ENCODE measurements at places on chromosomes 7 and 10. TPM values are rescaled to one million over a fixed set of nuclear protein-coding genes. Genes with fewer than 3 reads are reported as not detected.

The CD36 gene
- not detected for total RNA-seq

DNA sequence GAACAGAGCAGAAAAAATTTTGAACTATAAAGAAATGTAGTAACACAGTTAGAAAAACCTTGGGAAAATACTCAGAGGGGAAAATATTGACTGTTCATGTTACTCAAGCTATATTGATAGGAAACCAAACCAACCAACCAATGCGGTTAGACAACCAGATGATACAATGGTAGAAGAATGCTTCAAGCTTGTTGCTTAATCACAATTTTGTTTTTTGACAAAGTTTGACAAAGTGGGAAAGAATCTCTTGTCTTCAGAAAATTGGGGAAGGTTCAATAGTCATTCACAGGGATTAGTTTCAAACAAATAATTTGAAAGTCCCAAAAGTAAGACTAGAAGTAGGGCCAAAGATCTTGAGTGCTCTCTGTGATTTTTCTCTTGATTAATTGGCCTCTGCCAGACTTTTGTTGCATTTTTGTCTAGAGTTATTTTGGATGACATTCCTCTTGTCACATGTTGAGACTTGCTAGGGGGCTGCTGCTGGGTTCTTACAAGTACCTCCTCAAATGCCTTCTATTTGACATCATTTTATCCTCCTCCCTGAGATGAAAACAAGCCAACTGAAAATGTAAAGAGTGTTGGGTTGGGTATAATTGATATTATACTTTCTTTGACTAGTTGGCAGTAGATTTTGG lies 233.1 kb upstream of the PHYHIPL start:
- H3K4me1 ChIP-seq: no peaks in the 10 kb centered on the region
- DNase-seq: no peak
- H3K27me3 ChIP-seq: no peaks in the 10 kb centered on the region
- H3K4me3 ChIP-seq: no peak overlapping the region

DNA sequence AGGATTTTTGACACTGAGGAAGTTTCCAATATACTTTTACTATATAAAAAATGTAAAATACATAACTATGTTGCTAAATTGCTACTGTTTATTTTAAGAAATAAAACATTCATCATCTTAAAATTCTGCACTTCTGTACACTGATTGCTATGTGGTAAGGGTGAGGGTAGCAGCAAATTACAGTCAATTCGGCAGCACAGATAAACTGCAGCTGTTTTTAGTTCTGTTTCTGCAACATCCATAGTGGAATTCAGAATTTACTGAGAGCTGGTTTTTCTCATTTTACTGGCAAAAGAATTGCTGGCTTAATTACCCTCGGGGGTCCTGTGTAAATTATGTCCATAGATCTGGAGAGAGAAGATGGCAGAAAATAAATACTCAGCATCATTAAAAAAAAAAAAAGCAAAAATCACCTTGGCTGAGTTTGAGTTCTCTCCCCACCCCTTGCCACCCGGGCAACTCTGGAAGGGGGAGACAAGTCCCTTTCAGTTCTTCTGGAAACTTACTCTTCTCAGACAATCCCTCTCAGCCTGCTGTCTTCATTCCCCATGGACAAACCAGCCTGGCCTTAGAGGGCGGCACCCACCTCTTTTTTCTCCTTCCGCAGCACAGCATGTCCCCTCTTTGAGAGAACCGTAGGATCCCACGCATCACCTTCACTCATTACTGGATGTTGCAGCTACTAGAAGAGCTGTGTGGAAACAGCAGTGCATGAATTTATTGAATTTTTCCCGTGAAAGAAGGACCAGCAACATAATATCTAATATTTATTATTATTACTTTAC lies 501.1 kb upstream of the CELF2 start:
- H3K27ac ChIP-seq: no peak overlapping the region

DNA sequence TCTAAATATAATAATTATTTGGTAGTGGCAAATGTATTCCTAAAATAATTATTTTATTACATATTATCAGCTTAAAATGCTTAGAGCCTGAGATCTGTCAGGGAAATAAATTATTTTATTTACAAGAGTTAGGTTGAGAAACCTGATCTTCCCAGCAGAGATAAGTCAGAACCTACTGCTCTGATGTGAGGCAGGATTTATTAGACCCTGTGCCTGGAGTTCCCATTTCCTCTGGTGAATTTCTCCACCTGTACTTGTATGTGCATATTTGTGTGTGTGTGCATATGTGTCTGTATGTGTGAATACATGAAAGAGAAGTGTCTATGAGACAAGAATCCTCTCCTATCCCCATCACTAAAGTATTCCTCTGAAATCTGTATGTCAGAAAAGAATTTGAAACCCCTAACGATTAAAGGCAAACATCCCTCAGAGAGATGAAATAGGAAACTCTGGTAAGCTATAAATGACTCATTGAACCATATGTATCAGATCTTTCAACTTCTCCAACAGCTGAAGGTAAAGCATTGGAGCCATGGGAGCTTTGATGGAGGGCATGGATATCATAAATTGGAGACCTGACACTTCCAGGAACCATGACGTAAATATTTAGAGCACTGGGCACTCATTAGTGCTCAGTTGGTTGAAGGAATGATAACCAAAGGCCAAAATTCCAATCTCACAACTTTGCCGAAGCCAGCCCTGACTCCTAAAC lies 190.9 kb downstream of the XPNPEP1 start:
- H3K27me3 ChIP-seq: no peaks in the 10 kb centered on the region
- no peaks in the 10 kb centered on the region for H3K36me3 ChIP-seq
- DNase-seq: no peak
- no peak overlapping the region for H3K27ac ChIP-seq
- no peaks in the 10 kb centered on the region for H3K4me1 ChIP-seq

- H3K4me3 ChIP-seq: no peak overlapping the region
- H3K4me1 ChIP-seq: no peaks in the 10 kb centered on the region
- no peak for DNase-seq
- no peak overlapping the region for H3K27ac ChIP-seq
Measured at GRCh38 chr7:129462420-129462819, 28.2 kb downstream of the STRIP2 start.

GRCh38 chr7:158850545-158851102 lies 5.7 kb upstream of the DYNC2I1 start:
- H3K4me1 ChIP-seq: peaks cover 30% of the 10 kb centered on the region
- peaks cover 2% of the 10 kb centered on the region for H3K36me3 ChIP-seq
- DNase-seq: no peak
- H3K4me3 ChIP-seq: no peak overlapping the region
- no peak overlapping the region for H3K27ac ChIP-seq

The ASAH2 gene
- 5.4 TPM for total RNA-seq

The UPK3BL2 gene
- 15.7 TPM for total RNA-seq

The ANKRD61 gene
- total RNA-seq: 0.56 TPM

DNA sequence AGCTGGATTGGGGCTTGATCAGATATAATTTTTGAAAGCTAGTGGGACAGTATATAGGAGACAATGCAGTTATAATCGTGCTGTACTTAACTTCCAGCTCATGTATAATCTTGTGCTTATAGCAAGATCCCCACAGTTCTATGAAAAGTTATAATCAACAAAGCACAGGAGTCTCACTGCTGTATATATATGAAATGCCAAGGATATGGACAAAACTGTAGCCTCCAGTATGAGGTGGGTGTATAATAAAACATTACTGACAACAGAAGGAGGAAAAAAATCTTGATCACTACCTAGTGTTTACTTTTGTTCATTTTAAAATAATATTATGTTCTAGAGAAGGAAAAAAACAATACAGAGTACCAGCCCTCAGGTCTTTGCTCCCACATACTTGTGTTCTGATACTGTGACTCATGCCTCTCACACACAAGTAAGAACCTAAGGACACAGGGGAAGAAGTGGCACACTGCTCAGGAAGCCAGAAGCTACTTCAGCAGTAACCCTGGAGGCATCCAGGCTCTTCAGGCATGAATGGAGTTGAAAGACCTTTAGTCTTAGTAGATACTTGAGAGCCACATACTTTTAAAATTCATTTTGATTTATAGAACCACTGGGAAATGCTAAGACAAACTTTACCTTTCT lies 265.7 kb upstream of the IMMP2L start:
- H3K27me3 ChIP-seq: no peaks in the 10 kb centered on the region
- no peaks in the 10 kb centered on the region for H3K36me3 ChIP-seq
- no peak for DNase-seq
- no peak overlapping the region for H3K4me3 ChIP-seq

The DHTKD1 gene
- 19.9 TPM for total RNA-seq

The FAM131B gene
- total RNA-seq: 0.54 TPM

- H3K4me1 ChIP-seq: no peaks in the 10 kb centered on the region
- no peaks in the 10 kb centered on the region for H3K36me3 ChIP-seq
- no peak for DNase-seq
Measured at GRCh38 chr10:79452174-79452611, 6.8 kb upstream of the ZCCHC24 start.

DNA sequence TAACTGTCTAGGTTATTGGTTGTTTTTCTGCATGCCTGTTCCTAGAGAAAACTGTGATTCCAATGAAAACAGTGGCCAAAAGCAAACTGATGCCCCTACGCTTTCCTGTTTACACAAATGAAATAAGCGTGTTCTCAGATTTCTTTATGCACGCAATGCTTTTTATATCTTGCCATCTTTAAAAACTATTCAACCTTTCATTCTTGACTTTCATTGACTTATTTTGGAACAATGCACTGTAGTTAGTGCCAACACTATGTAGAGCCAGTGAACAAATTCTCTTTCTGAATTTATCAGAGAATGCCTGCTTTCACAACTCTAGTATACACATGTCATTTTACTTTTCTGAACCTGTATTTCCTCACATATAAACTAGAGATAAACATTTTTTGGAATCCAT lies 86.6 kb downstream of the CABCOCO1 start:
- DNase-seq: no peak
- H3K27ac ChIP-seq: no peak overlapping the region
- peaks cover 23% of the 10 kb centered on the region for H3K4me1 ChIP-seq
- H3K27me3 ChIP-seq: no peaks in the 10 kb centered on the region
- H3K36me3 ChIP-seq: no peaks in the 10 kb centered on the region

DNA sequence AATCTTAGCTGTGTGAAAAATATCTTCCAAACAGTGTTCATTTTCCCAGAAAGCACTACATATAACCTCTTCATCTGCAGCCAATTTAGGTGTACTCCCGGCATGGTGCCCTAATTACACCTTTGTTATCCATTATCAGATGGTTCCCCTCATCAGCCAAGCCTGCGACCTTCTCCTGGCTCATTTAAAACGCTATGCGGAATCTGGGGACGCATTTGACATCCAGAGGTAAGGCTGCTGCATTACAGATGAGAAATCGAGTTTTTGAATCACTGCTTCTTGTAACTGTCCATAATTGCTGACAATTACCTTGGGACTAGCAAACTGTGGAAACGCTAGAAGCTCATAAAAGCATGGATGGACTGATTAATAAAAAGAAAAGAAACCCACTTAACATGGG lies 109.5 kb downstream of the PARP12 start:
- H3K36me3 ChIP-seq: no peaks in the 10 kb centered on the region
- H3K27ac ChIP-seq: no peak overlapping the region
- no peak overlapping the region for H3K4me3 ChIP-seq
- H3K4me1 ChIP-seq: no peaks in the 10 kb centered on the region

The SFTPA1 gene
- total RNA-seq: not detected

GRCh38 chr7:135748770-135749169 lies at the start of gene FAM180A:
TSS of gene FAM180A (minus strand) at chr7:135748813. CDS start at chr7:135748580, 233 bp downstream.
- no peak for DNase-seq
- no peak within 1 kb of the TSS for H3K27ac ChIP-seq
- no peaks in the 10 kb centered on the region for H3K36me3 ChIP-seq

GRCh38 chr10:80488539-80489066 lies 34.5 kb downstream of the TSPAN14 start:
- peaks cover 36% of the 10 kb centered on the region for H3K36me3 ChIP-seq

The APBB1IP gene
- total RNA-seq: 43.6 TPM

DNA sequence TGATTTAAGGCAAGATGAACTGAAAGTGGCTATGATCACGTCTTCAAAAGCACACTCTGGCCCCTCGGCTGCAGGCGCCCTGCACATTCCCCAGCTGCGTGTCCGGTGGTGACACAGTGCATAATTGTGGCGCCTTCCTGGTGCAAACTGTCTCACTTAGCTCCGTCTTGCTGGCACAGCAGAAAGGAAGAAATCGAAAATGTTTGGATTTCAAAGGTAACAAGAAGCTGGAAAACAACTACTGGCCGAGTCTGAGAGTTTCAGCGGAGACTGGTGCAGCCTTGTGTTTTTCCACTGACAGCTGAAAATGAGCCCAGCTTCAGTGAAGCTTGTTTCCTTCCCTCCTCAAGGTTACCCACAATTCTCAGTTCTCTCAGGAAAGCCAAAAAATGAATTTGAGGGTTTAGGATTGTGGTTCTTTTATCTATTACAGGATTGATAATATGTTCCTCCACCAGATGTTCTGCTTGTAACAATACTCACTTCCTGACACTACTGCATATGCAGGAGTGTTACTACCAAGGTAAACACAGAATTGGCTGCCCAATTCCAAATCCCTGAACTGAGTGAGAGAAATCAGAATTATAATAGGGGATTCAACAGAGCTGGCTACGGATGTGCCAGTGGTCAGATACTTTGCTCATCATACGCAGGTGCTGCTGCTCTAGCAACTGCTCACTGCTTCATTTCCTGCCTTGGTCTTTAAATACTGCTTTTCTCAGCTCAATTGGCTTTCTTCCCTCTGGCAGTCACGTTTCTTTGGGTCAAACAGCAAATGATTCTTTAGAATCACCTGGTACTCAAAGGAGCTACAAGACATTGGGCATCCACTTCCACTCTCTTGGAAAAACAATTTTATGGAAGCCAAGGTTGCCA lies 63.7 kb downstream of the TRUB1 start:
- peaks cover 6% of the 10 kb centered on the region for H3K27me3 ChIP-seq
- H3K4me1 ChIP-seq: no peaks in the 10 kb centered on the region
- H3K36me3 ChIP-seq: no peaks in the 10 kb centered on the region
- H3K4me3 ChIP-seq: no peak overlapping the region
- DNase-seq: no peak

- H3K27ac ChIP-seq: no peak overlapping the region
- DNase-seq: no peak
- no peaks in the 10 kb centered on the region for H3K27me3 ChIP-seq
- H3K4me1 ChIP-seq: no peaks in the 10 kb centered on the region
- no peak overlapping the region for H3K4me3 ChIP-seq
Measured at GRCh38 chr7:3780016-3780415, 479.0 kb downstream of the SDK1 start.

GRCh38 chr10:36425131-36425797 lies 700.1 kb upstream of the ANKRD30A start:
- H3K4me1 ChIP-seq: no peaks in the 10 kb centered on the region
- no peaks in the 10 kb centered on the region for H3K27me3 ChIP-seq
- DNase-seq: no peak
- no peaks in the 10 kb centered on the region for H3K36me3 ChIP-seq
- no peak overlapping the region for H3K4me3 ChIP-seq

GRCh38 chr7:99449326-99449725 lies 10.6 kb downstream of the CPSF4 start:
- DNase-seq: no peak
- no peaks in the 10 kb centered on the region for H3K4me1 ChIP-seq
- no peak overlapping the region for H3K27ac ChIP-seq
